ENCODE measurements at places on chromosomes 16 and 17.

- H3K27me3 ChIP-seq, result no peaks in the 10 kb centered on the region
- no peak overlapping the region for H3K4me3 ChIP-seq
- no peak for DNase-seq
- H3K27ac ChIP-seq, result no peak overlapping the region
- no peaks in the 10 kb centered on the region for H3K4me1 ChIP-seq
- no peaks in the 10 kb centered on the region for H3K36me3 ChIP-seq
Measured at GRCh38 chr17:27776882-27777624, 23.3 kb downstream of the NOS2 start.

DNA sequence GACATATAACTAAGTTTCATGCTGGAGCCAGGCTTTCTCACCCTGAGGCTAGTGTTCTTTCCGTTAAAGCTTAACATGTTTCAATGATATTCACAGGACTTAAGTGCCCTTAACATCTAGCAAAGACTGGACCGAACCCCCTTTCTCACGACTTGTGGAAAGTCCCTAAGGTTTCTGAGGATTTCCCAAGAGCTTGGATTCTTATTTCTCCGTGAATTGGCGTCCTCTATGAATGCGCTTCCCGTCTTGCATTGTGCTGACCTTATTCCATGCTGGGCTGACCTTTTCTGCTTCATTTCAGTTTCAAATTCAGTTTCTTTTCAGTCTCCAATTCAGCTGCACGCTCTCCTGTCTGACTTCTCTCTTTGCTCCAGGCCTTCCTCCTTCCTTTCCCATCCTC, 206.4 kb downstream of the HS3ST3A1 start:
- no peak overlapping the region for H3K27ac ChIP-seq
- no peaks in the 10 kb centered on the region for H3K4me1 ChIP-seq
- H3K4me3 ChIP-seq, result no peak overlapping the region
- peaks cover 6% of the 10 kb centered on the region for H3K27me3 ChIP-seq
- DNase-seq, result no peak

GRCh38 chr17:55324296-55324978, 59.7 kb downstream of the HLF start:
- no peak overlapping the region for H3K4me3 ChIP-seq
- no peak for DNase-seq
- H3K4me1 ChIP-seq, result peaks cover 8% of the 10 kb centered on the region

DNA sequence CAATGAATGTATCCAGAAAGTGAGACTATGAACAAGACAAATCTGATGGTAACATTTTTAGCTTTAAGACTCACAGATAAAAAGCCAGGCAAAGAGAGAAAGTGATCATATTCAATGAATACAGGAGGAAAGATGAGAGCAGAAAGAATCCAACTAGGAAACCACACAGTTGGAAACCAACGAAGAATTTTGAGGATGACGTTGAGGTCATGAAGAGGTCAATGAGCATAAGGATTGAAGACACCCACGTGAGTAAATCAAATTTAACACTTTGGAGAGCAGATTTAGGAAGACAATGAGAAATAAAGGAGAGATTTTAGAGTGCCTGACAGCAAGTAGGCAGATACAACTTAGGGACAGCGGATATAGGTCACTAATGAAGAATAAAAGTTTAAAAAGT, 948.1 kb downstream of the KCNJ2 start:
- no peak overlapping the region for H3K4me3 ChIP-seq
- no peaks in the 10 kb centered on the region for H3K27me3 ChIP-seq
- no peak overlapping the region for H3K27ac ChIP-seq
- H3K4me1 ChIP-seq, result no peaks in the 10 kb centered on the region
- DNase-seq, result no peak

- H3K27ac ChIP-seq, result no peak overlapping the region
- peaks cover 2% of the 10 kb centered on the region for H3K36me3 ChIP-seq
- peak overlapping the region; percentile 77 for H3K4me3 ChIP-seq
Measured at GRCh38 chr16:19086322-19087199, 19.1 kb downstream of the COQ7 start.

DNA sequence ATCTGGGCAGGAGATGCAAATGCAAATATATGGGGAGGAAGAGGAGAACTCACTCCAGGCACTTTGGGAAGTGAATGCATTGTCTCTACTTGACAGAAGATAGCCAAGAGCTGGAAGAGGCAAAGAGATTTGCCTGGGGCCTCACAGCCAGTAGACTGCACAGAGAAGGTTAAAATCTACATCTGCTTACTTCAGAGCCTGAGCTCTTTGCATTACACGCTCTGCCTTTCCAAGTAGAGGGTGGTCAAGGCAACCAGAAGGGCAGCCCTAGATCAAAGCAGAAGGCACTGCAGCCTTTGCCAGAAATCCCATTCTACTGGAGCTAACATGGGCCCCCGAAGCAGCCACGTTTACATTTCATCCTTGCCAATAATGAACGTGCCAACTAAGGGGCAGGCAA, 407.2 kb upstream of the CCL2 start:
- H3K27me3 ChIP-seq, result no peaks in the 10 kb centered on the region
- H3K4me3 ChIP-seq, result no peak overlapping the region
- no peak for DNase-seq
- no peaks in the 10 kb centered on the region for H3K4me1 ChIP-seq
- no peaks in the 10 kb centered on the region for H3K36me3 ChIP-seq

- peak overlapping the region; percentile 95 for H3K4me3 ChIP-seq
- H3K27me3 ChIP-seq, result no peaks in the 10 kb centered on the region
- peaks cover 24% of the 10 kb centered on the region for H3K4me1 ChIP-seq
Measured at GRCh38 chr16:8673611-8674412, 605 bp upstream of the ABAT start.

DNA sequence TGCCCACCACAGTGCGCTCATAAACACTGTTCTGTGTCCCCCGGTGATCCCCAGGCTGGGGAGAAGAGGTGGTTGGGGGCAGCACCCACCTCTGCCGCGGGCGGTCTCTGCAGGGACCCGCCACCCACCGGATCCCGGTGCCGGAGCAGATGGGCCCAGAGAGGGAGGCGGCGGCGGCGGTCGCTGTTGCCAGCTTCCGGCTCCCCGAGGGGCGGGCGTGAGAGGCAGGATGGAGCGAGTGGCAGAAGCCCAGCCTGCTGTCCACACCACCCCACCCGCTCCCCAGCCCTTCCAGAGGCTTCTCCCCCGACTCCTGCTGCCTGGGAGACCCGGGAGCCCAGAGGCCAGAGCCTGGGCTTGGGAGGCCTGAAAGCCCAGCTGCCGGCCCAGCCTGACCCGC, 142.6 kb upstream of the CIBAR2 start:
- H3K27ac ChIP-seq, result no peak overlapping the region
- no peaks in the 10 kb centered on the region for H3K27me3 ChIP-seq
- DNase-seq, result no peak

GRCh38 chr16:79647586-79647985, 47.0 kb upstream of the MAF start:
- DNase-seq, result no peak
- H3K36me3 ChIP-seq, result no peaks in the 10 kb centered on the region
- no peak overlapping the region for H3K27ac ChIP-seq

Measured in activated T-cell treated with anti-CD3 and anti-CD28 coated beads, Interleukin-2, amount 50 U/mL, for 72 hours (primary cell).